Activated naive CD8-positive, alpha-beta T cell treated with anti-CD3 and anti-CD28 coated beads for 36 hours (primary cell): ENCODE measurements at places on chromosomes 6 and 20.

- no peak overlapping the region for H3K27ac ChIP-seq
- peaks cover 7% of the 10 kb centered on the region for H3K4me1 ChIP-seq
- no peaks in the 10 kb centered on the region for H3K27me3 ChIP-seq
- no peak overlapping the region for H3K4me3 ChIP-seq
Measured at GRCh38 chr20:32648761-32649650, 24.7 kb downstream of the C20orf203 start.

DNA sequence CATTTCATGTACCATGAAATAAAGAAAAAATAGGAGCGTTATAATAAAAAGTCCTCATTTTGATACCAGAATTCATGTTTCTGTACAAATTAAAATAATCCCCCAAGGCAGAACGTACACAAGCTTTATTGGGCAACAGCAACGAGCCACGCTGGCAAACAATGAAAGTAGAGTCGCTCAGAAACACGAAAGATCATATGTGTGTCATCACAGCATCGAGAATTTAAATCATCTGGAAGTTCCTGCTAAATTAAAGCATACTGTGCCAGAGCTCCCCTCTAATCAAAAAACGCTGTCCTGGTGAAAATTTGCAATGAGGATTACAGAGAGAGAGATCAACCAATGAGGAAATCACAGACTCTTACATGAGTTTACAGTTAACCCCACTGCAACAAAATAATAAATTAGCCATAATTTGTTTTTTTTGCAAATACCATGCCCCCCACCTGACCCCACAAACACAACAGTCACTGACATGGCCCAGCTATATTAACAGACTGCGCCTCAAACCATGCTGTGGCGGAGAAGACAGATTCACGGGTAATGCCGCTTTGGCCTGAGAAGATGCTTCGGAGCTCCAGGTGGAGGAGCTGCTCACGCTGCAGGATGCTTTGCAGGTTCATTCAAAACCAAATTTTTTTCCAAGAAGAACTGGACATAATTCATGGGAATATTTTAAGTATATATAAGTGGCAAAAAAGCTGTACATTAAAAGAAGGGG, 54.3 kb upstream of the NFATC2 start:
- H3K27me3 ChIP-seq: no peaks in the 10 kb centered on the region
- H3K27ac ChIP-seq: no peak overlapping the region
- no peak overlapping the region for H3K4me3 ChIP-seq
- H3K4me1 ChIP-seq: peaks cover 48% of the 10 kb centered on the region

DNA sequence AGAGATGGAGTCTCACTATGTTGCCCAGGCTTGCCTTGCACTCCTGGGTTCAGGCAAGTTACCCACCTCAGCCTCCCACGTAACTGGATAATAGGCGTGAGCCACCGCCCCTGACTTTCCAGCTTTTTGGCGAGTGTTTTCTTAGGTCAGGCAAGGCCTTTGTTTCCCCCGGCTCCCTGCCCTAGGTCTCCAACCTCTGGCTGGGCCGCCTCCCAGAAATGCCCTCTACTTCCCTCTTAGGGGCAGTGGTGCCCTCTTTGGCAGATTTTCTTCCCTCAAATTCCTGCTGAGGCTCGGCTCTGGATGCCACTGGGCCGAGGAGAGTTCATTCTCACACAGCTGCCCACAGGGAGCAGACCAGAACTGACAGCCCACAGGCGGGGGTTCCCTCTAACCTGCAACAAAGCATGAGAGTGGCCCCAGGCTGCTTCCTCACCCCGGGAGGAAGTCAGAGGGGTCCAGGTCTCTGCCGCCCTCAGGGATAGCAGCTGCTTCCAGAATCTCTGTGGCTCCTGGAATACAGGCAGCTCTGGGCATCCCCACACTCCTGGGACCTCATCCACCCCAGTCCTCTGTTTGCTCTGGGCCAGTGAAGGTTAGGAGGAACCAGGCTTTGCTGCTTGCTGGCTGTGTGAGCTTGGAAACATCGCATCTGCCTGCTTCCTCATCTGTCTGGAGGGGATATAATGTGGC, 56.5 kb downstream of the TCP11 start:
- H3K4me3 ChIP-seq: no peak overlapping the region
- H3K4me1 ChIP-seq: no peaks in the 10 kb centered on the region
- H3K27ac ChIP-seq: no peak overlapping the region
- no peak for DNase-seq

- no peaks in the 10 kb centered on the region for H3K4me1 ChIP-seq
- peaks cover 3% of the 10 kb centered on the region for H3K27me3 ChIP-seq
- H3K36me3 ChIP-seq: no peaks in the 10 kb centered on the region
- no peak overlapping the region for H3K4me3 ChIP-seq
- no peak overlapping the region for H3K27ac ChIP-seq
Measured at GRCh38 chr6:104324301-104324700, 535.4 kb downstream of the HACE1 start.
